ENCODE measurements at places on chromosomes 5 and 9. TPM values are rescaled to one million over a fixed set of nuclear protein-coding genes. Genes with fewer than 3 reads are reported as not detected.
A peak's percentile ranks its signal among the peaks of the same experiment; 100 is the strongest.

Gene HNRNPAB
- total RNA-seq: 222 TPM

DNA sequence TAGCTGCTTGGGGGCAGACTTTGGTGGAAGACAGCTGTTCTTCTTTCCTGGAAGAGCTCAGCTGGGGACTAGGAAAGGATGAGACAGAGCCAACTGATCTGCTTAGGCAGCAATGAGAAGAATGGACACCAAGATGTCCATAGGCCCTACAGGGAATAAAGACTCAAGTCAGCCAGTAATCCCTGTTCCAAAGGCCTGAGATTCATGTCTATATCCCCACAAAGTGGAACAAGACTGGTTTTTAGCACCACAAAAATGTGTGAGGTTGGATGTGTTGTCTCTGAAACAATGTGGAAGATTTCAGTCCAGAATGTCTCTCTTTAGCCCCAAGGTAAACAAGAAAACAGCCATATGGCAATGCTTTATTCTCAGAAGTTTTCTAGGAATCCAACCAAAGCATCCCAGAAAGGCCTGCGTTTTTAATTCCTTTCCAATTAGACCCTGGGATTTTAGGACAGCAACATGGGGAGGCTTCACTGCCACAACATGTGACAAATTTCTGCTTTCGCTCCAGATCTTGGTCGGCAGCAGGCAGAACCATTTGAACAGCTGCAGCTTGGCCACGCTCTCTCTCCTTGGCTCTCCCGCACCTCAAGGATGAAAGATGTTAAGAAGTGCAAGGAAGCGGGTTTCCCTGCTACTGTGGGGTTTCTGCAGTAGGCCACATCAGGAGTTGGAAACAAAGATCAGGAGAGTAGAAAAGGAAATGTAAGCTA, 245.1 kb downstream of the FSTL4 start:
- peaks cover 14% of the 10 kb centered on the region for H3K27me3 ChIP-seq
- no peak overlapping the region for H3K27ac ChIP-seq
- no peaks in the 10 kb centered on the region for H3K4me1 ChIP-seq
- no peaks in the 10 kb centered on the region for H3K36me3 ChIP-seq
- peak; percentile 22 for DNase-seq

- no peak overlapping the region for H3K4me3 ChIP-seq
- no peaks in the 10 kb centered on the region for H3K27me3 ChIP-seq
- no peak for DNase-seq
- H3K4me1 ChIP-seq: no peaks in the 10 kb centered on the region
These were observed 115.4 kb downstream of the ST8SIA4 start for GRCh38 chr5:100787648-100788047.

GRCh38 chr9:126864771-126865170, 4.3 kb downstream of the ZBTB34 start:
- H3K27ac ChIP-seq: no peak overlapping the region
- no peak for DNase-seq
- no peak overlapping the region for H3K4me3 ChIP-seq

- no peak for DNase-seq
- H3K4me3 ChIP-seq: no peak overlapping the region
- no peaks in the 10 kb centered on the region for H3K27me3 ChIP-seq
- no peaks in the 10 kb centered on the region for H3K4me1 ChIP-seq
- no peak overlapping the region for H3K27ac ChIP-seq
These were observed 678 bp downstream of the PLPP7 start for GRCh38 chr9:131290036-131290766.

- H3K4me1 ChIP-seq: peaks cover 15% of the 10 kb centered on the region
- no peak overlapping the region for H3K4me3 ChIP-seq
- H3K27ac ChIP-seq: no peak overlapping the region
- DNase-seq: no peak
- H3K27me3 ChIP-seq: no peaks in the 10 kb centered on the region
- H3K36me3 ChIP-seq: no peaks in the 10 kb centered on the region
These were observed 83.9 kb downstream of the LIFR start for GRCh38 chr5:38472541-38472940.

DNA sequence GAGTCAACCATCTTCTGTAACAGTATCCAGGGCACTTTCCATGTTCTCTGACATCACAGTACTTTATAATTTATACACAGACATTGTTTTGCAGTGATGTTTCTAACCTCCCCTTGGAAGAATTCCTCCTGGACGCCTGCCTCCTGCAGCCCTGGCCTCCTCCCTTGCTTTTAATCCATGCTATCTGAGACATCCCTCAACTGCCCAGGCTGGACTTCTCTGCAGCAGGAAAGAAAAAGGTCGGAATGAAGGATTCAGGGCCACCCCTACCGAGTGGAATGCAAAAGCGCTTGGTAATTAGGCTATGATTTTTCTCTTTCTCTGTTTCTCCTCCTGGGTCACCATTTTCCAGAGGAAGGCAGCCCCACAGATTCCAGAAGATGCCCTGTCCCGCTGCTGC, 47.0 kb upstream of the SHC3 start:
- no peaks in the 10 kb centered on the region for H3K27me3 ChIP-seq
- H3K27ac ChIP-seq: no peak overlapping the region
- DNase-seq: no peak
- H3K4me3 ChIP-seq: no peak overlapping the region
- H3K36me3 ChIP-seq: no peaks in the 10 kb centered on the region
- H3K4me1 ChIP-seq: no peaks in the 10 kb centered on the region

DNA sequence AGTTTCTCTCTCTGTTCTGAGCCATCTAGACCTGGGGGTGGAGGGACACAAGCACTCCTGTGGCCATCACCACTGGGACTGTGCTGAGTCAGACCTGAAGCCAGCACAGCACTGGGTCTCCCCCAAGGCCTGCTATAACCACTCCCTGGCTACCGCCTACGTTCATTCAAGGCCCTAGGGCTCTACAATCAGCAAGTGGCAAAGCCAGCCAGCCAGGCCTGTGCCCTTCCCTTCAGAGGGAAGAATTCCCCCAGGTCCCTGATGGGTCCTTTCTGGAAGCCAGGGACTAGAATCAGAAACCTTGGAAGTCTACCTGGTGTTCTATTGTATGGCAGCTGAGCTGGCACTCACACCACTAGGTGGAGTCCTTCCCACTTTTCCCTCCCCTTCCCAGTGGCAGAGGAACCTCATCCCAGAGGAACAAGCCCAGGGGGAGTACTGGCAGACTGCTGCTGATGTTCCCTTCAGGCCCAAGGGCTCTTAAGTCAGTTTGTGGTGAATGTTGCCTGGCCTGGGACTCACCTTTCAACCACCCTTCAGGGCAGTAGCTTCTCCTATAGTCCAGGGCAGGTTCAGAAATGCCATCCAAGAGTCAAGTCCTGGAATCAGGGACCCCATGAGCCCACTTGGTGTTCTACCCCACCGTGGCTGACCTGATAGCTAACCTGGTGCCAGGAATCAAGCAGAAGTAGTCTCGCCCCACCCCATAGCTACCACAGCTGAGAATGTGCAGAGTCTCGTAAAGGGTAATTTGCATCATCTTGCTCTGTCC, 20.0 kb downstream of the JMY start:
- no peaks in the 10 kb centered on the region for H3K36me3 ChIP-seq
- no peak overlapping the region for H3K4me3 ChIP-seq
- DNase-seq: peak; percentile 48
- no peak overlapping the region for H3K27ac ChIP-seq
- H3K27me3 ChIP-seq: no peaks in the 10 kb centered on the region

DNA sequence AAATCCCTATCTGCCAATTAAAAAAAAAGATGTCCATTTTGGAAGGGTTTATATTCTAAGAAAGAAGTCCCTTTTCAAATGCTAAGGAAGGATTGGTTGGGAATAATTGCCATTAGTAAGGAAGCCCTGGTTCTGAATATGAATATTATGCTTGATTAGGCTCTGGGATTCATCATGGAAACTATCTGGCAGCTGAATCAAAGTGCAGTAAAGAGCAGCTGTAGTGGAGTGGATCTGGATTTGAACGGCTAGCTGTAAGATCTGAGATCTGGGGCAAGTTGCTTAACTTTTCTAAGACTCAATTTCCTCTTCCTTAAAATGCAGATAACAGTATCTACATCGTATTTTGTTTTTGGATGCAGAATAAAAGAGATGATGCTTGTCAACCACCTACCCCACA, 10.5 kb downstream of the IL12B start:
- H3K36me3 ChIP-seq: no peaks in the 10 kb centered on the region
- no peaks in the 10 kb centered on the region for H3K27me3 ChIP-seq
- DNase-seq: no peak
- no peaks in the 10 kb centered on the region for H3K4me1 ChIP-seq
- H3K27ac ChIP-seq: no peak overlapping the region

GRCh38 chr5:157602505-157602904, 26.9 kb upstream of the ADAM19 start:
- peaks cover 50% of the 10 kb centered on the region for H3K4me1 ChIP-seq
- H3K27ac ChIP-seq: peak overlapping the region; percentile 27
- H3K36me3 ChIP-seq: no peaks in the 10 kb centered on the region
- peak; percentile 26 for DNase-seq
- H3K27me3 ChIP-seq: no peaks in the 10 kb centered on the region
- no peak overlapping the region for H3K4me3 ChIP-seq

GRCh38 chr5:1507961-1508658, 15.7 kb downstream of the LPCAT1 start:
- H3K4me1 ChIP-seq: 0 out of 2 replicates have a peak, but pooled peaks cover 8% of the 10 kb centered on the region
- no peak overlapping the region for H3K4me3 ChIP-seq
- H3K27ac ChIP-seq: no peak overlapping the region
- peaks cover 16% of the 10 kb centered on the region for H3K36me3 ChIP-seq
